Stimulated activated effector memory CD8-positive, alpha-beta T cell treated with anti-CD3 and anti-CD28 coated beads, Interleukin-12 subunit alpha, Interleukin-12 subunit beta, amount 100 ng/mL, for 72 hours (primary cell): ENCODE measurements at places on chromosomes 1 and 21.

DNA sequence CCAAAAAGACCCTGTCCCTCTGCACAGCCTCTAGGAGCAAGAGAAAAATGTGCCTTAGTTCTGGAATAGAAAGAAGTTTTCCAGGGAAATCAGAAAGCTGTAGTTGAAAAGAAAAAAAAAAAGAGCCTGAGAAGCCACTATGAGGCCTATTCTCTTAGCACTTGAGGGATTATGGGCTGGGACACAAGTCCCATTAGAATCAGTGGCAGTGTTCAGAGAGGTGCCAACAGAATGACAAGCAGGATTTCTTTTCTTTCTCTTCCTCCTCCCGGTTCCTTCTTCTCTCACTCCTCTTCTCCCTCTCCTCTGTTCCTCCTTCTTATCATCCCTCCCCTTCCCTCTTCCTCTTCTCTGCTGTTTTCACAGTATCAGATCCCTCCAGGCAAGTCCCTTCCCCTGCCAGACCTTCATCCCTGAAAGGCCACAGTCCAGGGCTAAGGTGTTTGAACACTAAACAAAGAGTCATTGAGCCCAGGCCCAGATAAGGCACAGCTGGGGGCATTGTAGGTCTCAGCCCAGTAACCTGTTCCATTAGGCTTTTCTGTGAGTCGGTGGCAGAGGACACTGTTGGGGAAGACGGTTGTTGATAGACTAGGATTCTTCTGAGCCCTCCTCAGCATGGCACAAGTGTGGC, 64.7 kb upstream of the LPGAT1 start:
- no peak for DNase-seq

GRCh38 chr1:215044151-215044550, 38.4 kb upstream of the KCNK2 start:
- DNase-seq = no peak

- no peak for DNase-seq
These were observed 159.8 kb downstream of the TGFBR3 start for GRCh38 chr1:91725989-91726721.

DNA sequence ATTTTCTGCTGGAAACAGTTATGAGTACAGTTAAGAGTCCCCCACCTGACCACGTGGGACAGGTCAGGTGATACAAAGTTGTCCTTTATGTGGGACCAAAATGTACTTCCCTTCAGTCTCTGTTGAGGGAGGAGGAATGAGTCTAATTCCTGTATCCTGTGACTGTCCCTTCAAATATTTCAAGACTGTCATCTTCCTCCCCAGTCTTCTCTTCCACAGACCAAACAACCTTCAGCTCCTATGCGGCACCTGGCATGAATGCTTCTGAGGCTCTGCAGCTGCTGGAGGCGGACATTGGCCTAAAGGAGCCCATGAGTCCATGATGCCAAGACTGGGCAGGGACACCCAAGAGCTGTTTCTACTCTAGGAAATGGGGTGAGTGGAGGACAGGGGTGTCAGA, 72.1 kb upstream of the SIM2 start:
- DNase-seq = no peak

GRCh38 chr1:111489604-111490003, 13.8 kb downstream of the ADORA3 start:
- DNase-seq = no peak

GRCh38 chr1:111197598-111198284, 2.7 kb downstream of the DENND2D start:
- DNase-seq = peak; percentile 73
